ENCODE measurements at places on chromosomes 12 and 14. TPM values are rescaled to one million over a fixed set of nuclear protein-coding genes. Genes with fewer than 3 reads are reported as not detected.

DNA sequence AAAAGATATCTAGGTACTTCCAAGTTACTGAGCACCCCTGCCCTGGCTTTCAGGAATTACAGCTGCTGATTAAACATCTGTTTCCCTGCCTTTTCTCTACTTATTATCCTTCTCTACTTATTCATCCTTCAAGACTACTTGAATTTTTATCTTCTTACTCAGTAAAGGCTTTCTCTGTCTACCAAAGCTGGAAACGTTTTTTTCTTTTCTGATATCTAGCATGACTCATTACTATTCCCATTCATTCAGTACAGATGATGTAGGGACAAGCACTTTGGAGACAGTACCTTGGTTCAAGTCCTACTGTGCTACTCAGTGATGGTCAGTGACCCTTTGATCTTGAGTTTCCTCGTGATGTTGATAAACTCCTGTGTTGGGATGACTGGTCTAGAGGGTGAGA is 848.7 kb downstream of the NRXN3 start:
- peak; percentile 73 for DNase-seq

- DNase-seq, result no peak
Measured at GRCh38 chr14:101873991-101874390, 90.4 kb upstream of the DYNC1H1 start.

DNA sequence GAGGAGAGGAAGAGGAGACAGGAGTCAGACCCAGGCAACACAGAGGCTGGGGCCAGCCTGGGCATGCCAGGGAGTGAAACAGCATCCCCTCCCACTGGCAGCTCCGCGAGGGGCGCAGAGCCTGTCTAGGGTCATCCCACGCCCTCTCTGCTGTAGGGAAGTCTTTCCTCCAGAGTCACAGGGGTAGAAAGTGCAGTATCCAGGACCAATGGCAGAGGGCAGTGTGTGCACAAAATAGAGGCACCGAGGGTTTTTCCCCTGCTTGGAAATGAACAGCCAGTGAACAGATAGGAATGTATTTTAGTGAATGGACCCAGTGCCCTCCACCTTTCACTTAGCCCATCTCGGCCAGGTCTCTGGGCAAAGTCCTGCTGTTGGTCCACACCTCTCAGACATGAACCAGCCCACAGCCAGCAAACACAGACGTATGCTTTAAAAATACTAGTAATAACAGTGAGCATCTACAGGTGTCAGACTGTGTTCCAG is 9.4 kb upstream of the KRT74 start:
- DNase-seq, result peak; percentile 33

- no peak for DNase-seq
Measured at GRCh38 chr12:33000016-33000415, 103.4 kb upstream of the PKP2 start.

DNA sequence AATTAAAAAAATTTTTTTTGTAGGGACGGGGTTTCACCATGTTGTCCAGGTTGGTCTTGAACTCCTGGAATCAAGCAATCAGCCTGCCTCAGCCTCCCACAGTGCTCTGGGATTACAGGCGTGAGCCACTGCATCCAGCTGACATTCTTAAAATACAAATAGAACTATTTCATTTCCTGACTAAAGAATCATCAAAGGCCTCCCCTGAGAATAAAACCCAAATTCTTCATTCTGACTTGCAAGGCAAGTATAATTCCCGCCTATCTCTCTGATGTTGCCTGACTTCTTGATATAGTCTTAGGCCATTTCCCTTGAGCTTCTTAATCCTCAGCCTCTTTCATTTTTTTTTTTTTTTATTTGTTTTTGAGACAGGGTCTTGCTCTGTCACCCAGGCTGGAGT is 4.4 kb upstream of the BICD1 start:
- peak; percentile 16 for DNase-seq

DNA sequence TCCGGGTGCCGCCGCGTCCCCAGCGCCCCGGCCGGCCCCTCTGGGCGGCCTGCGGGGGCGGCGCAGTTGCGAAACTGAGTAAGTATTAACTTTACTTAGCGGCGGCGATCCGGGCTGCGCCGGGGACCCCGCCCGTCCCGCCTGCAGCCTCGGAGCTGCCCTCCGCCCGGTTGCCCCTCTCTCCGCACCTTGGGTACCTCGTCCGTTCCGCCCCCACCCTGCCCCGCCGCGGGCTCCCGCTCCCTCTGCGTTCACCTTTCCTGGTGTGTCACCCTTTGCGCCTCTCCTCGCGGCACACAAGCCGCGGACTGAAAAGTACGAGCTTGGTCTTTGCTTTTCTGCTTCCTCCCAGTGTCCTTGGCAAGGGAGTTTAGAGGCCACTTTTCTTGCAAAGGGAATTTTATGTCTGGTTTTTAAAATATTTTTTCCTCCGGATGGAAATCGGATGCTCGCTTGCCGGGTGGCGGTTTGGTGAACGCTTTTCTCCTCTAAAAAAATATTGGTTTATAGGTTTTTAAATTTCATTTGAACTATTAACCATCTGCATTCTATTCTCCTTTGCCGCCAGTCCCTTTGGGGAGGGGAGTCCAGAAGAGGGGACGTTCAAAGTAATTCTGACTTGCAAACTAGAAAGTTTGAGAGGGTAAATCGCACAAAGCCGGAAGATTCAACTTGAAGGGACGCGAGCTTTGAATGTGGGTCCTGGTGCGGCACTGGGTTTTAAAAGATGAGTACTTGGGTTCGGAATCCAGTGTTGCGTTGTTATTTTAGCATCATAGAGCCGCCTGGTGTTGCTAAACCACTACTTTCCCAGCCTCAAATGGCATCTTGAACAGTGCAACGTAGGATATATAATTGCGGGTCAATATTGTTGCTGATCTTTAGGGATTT is 834 bp downstream of the RASSF8 start:
- DNase-seq, result peak; percentile 74

GRCh38 chr14:38143659-38144505 is 63.8 kb upstream of the SSTR1 start:
- peak; percentile 83 for DNase-seq

DNA sequence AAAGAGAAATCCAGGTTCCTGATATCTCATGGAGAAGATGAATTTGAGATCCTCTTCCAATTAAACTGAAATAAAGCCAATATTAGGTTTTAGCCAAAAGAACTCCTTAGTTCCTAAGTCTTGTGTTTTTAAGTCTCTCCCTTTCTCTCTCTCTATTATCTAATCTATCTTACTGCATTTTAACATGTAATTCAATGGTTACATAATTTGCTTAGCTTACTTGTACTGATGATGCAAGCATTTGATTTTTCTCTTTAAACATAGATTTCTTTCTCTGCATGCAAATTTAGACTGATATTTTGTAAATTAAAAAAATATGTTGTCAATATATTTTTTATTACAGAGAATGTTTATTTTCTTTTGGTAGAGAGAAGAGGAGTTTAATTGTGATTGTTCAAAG is 78.2 kb downstream of the MIPOL1 start:
- DNase-seq, result no peak

DNA sequence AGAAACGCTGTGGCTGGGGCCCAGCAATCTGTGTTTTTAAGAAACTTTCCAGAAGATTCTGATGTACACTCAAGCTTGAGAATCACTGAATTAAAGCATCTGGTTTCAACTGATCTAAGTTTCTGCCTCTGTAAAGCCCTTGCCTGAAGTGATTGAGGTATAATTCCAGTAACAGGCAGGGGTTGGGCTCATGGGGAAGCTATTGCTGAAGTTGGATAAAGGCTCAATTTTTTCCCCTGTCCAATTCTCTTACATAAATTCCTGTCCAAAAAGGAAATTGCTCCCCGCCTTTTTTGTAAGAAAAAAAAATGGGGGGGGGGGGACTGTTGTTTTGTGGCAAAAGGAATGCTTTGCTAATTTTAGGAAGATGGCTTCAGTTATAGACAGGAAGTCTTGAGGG is 337.4 kb downstream of the NUAK1 start:
- no peak for DNase-seq

DNA sequence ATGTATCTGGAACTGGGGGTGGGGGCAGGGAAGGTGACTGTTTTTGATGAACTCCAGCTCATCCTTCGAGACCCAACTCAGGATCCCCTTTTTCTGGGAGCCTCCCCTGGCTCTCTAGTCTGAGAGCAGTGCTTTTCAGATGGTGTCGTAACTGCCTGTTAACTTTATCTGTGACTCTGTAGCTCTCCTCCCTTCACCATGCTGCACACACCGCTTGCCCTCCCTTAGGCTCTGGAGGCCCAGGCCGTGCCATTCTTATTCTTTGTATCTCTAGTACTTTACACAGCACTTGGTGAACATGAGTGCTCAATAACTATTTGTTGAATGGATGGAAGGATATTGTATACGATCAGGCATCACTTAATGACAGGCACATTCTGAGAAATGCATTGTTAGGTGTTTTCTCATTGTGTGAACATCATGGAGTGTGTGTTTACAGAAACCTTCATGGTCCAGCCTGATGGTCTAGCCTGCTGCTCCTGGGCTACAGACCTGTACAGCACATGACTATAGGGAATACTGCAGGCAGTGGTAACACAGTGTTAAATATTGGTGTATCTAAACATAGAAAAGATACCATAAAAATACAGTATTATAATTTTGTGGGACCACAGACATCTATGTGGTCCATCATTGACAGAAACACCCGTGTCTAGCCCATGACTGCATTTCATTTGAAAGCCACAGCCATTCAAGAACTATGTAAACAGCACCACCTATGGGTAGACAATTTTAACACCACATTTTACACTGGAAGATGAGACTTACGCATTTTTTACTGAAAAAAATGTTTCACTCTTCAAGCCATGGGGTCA is 91.8 kb downstream of the EML1 start:
- peak; percentile 61 for DNase-seq

GRCh38 chr14:33943096-33943883 is 7.6 kb downstream of the EGLN3 start:
- DNase-seq, result no peak

- no peak for DNase-seq
Measured at GRCh38 chr12:61823102-61823501, 437.1 kb upstream of the USP15 start.

DNA sequence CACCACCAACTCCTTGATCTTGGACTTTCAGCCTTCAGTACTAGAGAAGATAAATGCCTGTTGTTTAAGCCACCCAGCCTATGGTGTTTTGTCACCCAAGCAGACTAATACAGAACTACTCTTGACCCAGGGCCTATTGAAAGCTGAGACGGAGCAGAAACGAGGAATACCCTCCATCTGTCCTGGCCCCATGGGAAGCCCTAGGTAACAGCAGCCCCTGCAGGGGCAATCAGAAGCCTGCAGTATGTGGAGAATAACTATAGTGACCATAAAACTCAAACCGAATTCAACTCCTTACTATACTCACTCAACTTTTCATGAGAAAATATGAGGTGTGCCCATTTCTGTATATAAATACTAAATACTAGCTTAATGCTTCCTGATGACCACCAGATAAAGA is 307.4 kb downstream of the NUAK1 start:
- DNase-seq, result no peak

DNA sequence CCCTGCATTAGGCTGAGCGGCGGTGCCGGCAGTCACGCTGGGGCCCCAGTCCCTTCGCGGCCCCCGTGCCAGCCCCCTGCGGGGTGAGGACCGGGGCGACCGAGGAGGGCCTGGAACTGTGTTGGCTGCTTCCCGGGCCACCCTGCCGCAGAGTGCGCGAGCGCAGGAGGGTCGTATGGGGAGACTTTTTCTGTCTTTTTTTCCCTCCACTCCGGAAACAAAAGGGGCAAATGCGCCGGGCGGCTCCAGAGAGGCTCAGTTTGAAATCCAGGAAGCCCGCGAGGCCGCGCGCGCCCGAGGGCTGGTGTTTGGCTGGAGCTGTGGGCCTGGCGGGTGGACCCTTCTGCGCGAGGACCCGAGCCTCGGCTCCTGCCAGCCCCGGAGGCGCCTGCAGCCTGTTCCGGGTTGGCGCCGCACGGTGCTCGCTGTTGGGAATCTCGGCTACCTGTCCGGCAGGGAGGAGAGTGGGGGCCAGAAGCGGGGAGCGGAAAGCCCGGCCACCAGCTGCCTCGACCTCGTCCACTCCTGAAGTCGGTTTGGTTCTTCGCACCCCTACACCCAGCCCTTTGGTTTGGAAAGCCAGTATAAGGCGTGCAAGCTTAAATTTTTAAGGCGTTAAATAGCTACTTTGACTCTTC is 638 bp downstream of the PLEKHG3 start:
- DNase-seq, result peak; percentile 8

GRCh38 chr12:28286352-28286751 is 96.1 kb downstream of the CCDC91 start:
- no peak for DNase-seq

- DNase-seq, result peak; percentile 94
Measured at GRCh38 chr12:10847744-10848143, 1.5 kb downstream of the PRR4 start.

DNA sequence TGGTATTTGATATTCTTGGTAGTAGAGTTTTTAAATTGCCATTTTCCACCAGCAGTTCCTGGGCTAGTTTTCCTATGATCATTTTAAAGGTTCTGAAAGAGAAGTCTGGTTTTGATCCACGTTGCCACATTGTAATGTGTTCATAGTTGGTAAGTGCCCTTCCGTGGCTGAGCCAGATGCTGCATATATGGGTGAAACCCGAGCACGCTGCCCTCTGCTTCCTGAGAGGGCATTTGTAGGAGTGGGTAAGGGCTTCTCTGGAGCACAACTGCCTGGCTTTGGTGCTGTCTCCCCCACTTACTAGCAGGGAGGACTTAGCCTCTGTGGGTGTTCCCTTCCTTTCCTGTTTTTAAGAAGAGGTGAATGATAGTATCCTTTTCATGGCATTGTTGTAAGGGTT is 7.1 kb downstream of the SNRNP35 start:
- DNase-seq, result no peak

GRCh38 chr14:46306267-46306666 is 345.3 kb downstream of the RPL10L start:
- DNase-seq, result no peak

DNA sequence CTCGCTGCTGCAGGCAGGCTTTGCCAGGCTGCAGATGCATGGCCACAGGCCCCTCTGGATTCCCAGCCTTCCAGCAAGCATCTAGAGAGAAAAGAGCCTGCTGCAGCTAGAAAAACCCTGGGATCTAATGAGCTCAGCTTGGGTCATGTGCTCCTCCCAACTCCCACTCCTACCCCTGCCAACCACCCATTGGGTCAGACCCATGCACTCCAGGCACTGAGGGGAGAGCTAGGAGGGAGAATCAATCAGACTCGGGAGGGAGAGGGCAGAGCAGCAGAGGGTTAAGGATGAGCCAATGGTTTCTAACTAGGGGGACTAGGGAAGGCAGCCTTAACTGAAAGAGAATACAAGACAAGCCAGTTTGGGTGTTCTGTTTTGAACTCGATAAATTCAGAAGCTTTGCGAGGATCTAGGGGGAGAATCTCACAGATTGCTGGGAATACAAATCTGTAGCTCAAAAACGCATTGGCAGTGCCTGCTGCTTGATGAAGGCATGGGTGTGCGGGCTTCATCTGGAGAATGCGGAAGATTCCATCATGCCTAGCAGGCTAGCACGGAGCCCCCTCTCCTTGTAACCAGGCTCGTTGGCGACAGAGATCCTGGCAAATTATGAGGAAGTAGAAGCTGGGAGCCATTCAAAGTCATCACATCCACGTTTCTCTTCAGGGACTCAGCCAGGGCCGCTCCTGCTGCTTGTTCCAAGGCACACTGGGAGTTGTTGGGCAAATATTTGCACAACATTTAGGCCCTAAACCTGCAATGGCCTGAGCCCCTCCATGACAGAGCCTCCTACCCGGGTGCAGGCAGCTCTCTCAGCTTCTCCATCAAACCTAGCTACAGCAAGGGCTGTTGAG is 56.4 kb downstream of the VCPKMT start:
- DNase-seq, result no peak

- DNase-seq, result no peak
Measured at GRCh38 chr12:5487948-5488625, 56.2 kb downstream of the NTF3 start.

Gene CDKN3
- 123 TPM for total RNA-seq

Gene MYO1A
- 0.06 TPM for total RNA-seq

Gene SMAGP
- 16.2 TPM for total RNA-seq

Gene DIP2B
- total RNA-seq, result 19.0 TPM

Gene NANOG
- not detected for total RNA-seq

Gene NAV3
- total RNA-seq, result 53.3 TPM

Gene CLEC4E
- total RNA-seq, result not detected

Data from LHCN-M2 (cell line).